ENCODE measurements at places on chromosomes 1 and 21. TPM values are rescaled to one million over a fixed set of nuclear protein-coding genes. Genes with fewer than 3 reads are reported as not detected.

Gene SH2D5
- 0.83 TPM for total RNA-seq

- no peak overlapping the region for H3K27ac ChIP-seq
- no peaks in the 10 kb centered on the region for H3K27me3 ChIP-seq
- DNase-seq: peak; percentile 44
- no peaks in the 10 kb centered on the region for H3K36me3 ChIP-seq
These were observed 54.9 kb downstream of the DMRTA2 start for GRCh38 chr1:50368179-50369007.

- no peak overlapping the region for H3K4me3 ChIP-seq
- H3K27ac ChIP-seq: no peak overlapping the region
- no peak for DNase-seq
- no peaks in the 10 kb centered on the region for H3K4me1 ChIP-seq
These were observed 5.8 kb downstream of the SLC45A1 start for GRCh38 chr1:8323706-8324105.

GRCh38 chr1:153608089-153608682, 4.8 kb downstream of the S100A16 start:
- H3K27ac ChIP-seq: peak overlapping the region; percentile 72
- H3K36me3 ChIP-seq: no peaks in the 10 kb centered on the region
- H3K4me1 ChIP-seq: peaks cover 30% of the 10 kb centered on the region
- H3K4me3 ChIP-seq: peak overlapping the region; percentile 24
- DNase-seq: no peak
- H3K27me3 ChIP-seq: no peaks in the 10 kb centered on the region

GRCh38 chr1:47435506-47436303, 2.1 kb upstream of the FOXD2 start:
- no peak overlapping the region for H3K4me3 ChIP-seq
- no peak for DNase-seq
- H3K36me3 ChIP-seq: no peaks in the 10 kb centered on the region
- H3K4me1 ChIP-seq: peaks cover 6% of the 10 kb centered on the region
- H3K27me3 ChIP-seq: no peaks in the 10 kb centered on the region
- H3K27ac ChIP-seq: no peak overlapping the region

Gene WNT9A
- total RNA-seq: 15.9 TPM

DNA sequence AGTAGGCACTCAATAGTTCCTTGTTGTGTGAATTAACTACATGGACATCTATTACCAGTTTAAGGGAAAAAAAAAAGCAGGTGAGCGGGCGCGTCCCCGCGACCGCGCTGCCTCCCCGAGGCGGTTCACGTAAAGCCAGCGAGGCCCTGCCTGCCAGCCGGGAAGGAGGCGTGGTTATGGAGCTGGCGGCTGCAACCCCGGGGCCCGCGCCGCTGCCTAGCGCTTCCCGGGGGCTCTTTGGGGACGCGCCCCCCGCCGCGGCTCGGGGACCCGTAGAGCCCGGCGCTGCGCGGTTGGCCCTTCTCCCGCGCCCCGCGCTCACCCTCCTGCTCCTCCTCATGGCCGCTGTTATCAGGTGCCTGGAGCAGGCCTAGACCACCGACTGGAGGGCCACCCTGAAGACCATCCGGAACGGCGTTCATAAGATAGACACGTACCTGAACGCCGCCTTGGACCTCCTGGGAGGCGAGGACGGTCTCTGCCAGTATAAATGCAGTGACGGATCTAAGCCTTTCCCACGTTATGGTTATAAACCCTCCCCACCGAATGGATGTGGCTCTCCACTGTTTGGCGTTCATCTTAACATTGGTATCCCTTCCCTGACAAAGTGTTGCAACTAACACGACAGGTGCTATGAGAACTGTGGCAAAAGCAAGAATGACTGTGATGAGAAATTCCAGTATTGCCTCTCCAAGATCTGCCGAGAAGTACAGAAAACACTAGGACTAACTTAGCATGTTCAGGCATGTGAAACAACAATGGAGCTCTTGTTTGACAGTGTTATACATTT, 2.6 kb upstream of the CC2D1B start:
- no peaks in the 10 kb centered on the region for H3K36me3 ChIP-seq
- peak overlapping the region; percentile 31 for H3K4me3 ChIP-seq
- peak; percentile 58 for DNase-seq
- no peaks in the 10 kb centered on the region for H3K27me3 ChIP-seq
- no peak overlapping the region for H3K27ac ChIP-seq

Gene SELE
- total RNA-seq: 0.58 TPM

Gene WNT2B
- total RNA-seq: 45.1 TPM

Gene MROH9
- total RNA-seq: 0.07 TPM

GRCh38 chr1:108767115-108767514, 20.6 kb downstream of the STXBP3 start:
- no peaks in the 10 kb centered on the region for H3K36me3 ChIP-seq
- H3K4me1 ChIP-seq: no peaks in the 10 kb centered on the region
- no peak overlapping the region for H3K4me3 ChIP-seq
- no peaks in the 10 kb centered on the region for H3K27me3 ChIP-seq
